ENCODE measurements at places on chromosomes 5 and 9. TPM values are rescaled to one million over a fixed set of nuclear protein-coding genes. Genes with fewer than 3 reads are reported as not detected.

IL3 gene
- total RNA-seq = 0.82 TPM

IQGAP2 gene
- 72.7 TPM for total RNA-seq

FAM193B gene
- 91.1 TPM for total RNA-seq

DND1 gene
- total RNA-seq = 2.8 TPM

RNF208 gene
- 3.8 TPM for total RNA-seq

HNRNPAB gene
- total RNA-seq = 280 TPM

SLC27A6 gene
- total RNA-seq = not detected

SLCO4C1 gene
- 2.0 TPM for total RNA-seq

OR1J2 gene
- total RNA-seq = not detected
